ENCODE measurements at places on chromosomes 7 and 10.

DNA sequence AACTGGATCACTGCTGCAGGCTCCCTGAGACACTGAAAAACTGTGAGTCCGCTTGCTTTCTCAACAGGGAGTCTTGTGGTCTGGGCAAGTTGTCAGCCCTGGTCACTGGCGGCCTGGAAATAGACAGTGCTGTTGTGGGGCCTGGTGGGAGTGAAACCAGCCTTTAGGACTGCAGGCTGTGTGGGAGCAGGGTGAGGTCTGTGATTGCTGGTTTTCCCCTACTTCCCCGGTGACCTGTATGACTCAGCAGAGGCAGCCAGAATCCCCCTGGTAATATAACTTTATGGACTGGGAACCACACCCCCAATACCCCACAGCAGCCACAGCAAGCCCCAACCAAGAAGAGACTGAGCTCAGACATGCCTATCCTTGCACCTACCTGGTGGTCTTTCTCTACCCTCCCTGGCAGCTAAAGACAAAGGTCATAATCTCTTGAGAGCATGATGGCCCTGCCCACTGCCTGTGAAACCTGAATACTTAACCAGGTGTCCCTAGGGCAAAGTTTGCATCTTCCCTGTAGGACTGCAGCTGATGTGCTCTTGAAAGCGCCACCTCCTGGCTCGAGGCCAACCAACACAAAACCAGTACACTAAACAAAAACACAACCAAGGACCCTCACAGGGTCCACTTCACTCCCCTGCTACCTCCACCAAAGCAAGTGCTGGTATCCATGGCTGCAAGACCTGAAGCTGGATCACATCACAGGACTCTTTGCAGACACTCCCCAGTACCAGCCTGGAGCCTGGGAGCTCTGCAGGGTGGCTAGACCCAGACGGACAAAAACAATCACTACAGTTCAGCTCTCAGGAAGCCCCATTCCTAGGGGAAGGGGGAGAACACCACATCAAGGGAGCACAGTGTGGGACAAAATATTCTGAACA is 7.2 kb upstream of the ADAM22 start:
- no peak for DNase-seq

- DNase-seq: peak; percentile 49
These were observed 228.8 kb downstream of the EXOC4 start for GRCh38 chr7:133481676-133482075.

DNA sequence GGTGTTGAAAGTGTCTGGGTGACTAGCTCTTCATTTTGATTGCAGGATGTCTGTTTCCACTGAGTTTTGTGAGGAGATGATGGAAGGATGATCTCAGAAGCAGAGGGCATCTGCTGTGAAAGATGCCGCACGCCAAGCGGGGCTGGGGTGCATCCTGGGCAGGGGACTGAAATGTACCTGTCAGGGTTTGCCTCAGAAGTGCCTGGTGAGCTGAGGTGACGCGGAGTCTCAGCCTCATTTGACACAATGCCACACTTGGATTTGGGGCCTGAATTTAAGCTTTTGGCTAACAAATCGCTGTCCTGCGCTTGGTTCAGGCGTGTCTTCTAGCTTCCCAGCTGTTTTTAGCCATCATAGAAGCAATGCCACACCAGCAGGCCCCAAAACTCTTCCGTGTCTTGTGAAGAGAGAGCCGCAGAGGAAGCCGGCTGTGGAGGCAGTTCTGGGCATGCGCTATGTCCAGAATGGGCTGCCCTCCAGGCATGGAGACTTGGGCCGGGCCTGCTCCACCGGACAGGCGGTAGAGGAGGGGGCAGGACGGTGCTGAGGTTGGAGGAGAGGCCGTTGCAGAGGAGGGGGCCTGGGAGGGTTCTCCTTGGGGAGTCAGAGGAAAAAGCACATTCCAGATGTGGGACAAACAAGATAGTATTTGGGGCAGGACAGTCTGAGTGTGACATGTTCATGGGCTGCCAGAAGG is 31.2 kb downstream of the WDR86 start:
- no peak for DNase-seq

DNA sequence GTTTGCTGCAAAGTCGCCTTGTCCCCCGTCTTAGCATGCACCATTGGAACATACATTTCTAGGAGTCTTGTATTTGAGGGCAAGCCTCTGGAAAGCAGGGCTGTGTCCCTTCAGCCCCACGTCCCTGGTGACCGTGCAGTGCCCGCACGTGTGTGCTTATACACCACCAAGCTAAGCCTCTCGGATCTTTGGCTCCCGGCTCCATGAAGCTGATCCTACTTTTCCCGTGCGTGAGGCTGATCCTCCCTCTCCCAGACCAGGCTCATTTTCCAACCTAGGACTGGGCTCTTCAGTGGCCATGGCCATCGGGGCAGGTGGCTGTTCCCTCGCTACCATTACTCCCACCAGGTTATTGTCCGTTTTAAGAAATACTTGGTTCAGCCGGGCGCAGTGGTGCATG is 14.3 kb downstream of the MDH2 start:
- DNase-seq: no peak

DNA sequence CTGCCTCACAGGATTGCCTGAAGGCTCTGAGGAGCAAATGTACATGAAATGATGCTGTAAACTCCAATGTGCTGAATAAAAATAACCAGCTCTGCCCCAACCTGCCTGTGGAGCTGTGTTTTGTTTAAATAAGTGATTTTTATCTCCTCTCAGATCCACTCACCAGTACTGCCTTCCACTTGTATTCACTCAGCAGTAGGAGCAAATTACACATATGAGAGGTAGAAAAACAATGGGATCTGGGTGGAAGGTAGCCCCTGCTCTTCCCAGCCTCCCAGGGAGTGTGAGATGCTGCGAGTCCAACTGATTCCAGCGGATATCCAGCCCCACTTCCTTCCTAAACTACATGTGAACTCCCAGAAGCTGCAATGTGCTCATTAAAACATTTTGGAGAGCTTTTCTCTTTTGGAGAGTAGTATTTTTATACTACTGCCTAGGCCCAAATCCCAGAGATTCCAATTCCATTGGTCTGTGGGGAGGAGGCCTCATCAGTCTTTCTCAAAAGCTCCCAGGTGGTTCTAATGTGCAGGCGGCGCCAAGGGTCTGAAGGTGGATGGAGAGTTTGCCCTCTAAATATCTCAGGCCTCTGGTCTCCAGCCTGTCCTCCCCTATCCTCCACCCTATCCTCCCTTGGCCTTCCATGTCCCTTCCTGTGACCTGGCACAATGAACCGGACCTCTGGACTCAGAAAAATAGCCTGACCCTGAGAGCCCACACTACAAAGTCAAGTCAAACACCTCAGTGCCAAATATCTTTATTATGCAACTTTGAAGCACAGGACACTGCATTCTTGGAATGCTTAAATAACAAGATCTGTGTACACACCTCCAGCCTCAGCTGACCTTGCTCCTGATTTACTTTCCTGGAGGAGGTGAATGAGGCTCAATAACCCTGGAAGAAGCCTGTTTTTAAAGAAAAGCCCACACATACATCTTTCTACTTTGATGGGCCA is 46.2 kb downstream of the CPVL start:
- no peak for DNase-seq

DNA sequence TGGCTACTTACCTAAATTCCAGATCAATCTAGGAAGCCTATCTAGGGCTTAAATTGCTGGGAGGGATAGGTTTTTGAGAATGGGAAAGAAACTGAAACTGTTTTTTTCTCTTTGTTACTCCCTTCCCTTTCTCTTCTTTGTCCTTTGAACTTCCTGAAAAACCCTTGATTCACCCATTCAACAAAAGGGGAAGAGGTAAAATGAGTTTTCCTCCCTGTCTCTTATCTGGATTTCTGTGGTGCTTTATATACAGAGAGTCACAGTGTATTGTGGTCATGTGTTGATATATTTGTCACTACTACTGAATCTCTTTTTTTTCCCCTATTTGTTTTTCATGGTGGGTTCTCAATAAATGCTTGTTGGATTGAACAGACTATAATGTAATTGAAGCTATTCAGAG is 19.8 kb upstream of the NUP205 start:
- DNase-seq: no peak

DNA sequence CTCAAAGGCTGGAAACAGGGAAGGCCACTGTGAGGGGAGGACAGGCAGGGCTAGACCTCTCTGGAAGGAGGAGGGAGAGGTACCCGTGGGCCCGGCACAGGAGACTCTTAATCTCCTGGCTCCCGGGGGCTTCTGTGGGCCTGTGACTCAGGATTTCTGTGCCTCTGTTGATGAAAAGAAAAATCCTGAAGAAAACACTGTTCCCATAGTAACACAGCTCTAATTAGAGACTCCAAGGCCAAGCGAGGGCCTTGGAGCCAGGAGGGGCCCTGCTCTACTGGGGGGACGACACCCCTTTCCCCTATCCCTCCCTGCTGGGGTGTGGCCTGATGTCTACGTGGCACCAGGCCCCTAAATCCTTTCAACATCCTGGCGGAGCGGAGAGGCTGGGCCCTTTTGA is 174.1 kb upstream of the TNRC18 start:
- peak; percentile 79 for DNase-seq

DNA sequence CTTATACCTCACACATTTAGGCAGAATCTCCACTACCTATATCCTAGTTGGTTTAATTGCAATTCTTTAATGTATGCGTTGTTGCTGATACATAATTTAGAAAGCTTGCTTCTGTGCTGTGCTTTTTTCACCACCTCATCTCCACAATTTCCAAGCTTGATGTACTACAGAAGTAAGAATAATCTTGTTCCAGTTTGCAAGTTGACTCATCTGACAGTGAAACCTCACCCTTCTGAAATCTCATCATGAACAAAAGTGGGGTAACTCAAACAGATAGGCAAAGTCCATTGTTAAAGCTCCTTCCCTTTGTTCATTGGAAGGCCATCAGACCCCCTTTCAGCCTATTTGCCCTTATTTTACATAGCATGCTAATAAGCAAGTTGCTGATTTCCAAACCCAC is 13.6 kb downstream of the EIF4EBP2 start:
- peak; percentile 52 for DNase-seq

GRCh38 chr10:48811461-48811860 is 126.8 kb downstream of the WDFY4 start:
- no peak for DNase-seq

GRCh38 chr7:39421661-39422060 is 144.5 kb upstream of the YAE1 start:
- peak; percentile 13 for DNase-seq

- DNase-seq: peak; percentile 12
These were observed 63.0 kb downstream of the VAX1 start for GRCh38 chr10:117075064-117075463.

GRCh38 chr10:22623633-22624253 is 90.6 kb downstream of the PIP4K2A start:
- no peak for DNase-seq

GRCh38 chr10:66795866-66796265 is 130.0 kb upstream of the LRRTM3 start:
- no peak for DNase-seq

DNA sequence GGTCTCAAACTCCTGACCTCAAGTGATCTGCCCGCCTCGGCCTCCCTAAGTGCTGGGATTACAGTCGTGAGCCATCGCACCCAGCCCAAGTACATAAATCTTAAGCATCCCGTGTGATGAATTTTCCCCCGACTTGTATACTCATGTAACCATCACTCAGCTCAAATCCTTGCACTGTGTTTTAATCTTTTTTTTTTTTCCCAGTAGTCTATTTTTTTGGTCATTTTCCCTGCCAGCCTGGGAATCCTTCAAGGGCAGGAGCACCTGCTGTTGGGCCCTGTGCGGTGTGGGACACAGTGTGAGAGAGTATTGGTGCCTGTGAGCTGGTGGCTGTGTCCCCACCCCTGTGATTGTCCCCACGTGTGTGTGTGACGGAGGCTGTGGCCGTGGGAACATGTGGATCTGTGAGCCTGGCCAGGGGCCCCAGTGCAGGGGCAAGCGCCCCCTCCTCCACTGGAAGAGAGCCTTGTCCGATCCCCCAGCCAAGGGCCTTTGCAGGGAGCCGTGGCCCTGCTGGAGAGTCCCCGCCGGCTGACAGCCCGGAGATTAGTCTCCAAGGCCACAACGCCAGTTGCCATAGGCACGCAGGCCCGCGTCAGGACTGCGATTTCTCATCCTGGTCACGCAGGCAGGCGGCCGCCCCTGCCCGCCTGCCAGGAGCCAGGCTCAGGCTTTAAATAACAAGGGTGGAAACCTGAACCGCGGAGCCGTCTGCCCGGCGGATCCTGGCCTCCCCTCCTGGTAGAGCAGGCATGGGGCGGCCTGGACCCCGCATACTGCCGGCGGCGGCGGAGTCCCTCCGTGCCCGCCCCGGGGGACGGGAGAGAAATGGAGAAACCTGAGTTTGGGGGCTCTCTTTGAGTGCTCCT is 26.5 kb downstream of the GTF2IRD1 start:
- DNase-seq: peak; percentile 88

DNA sequence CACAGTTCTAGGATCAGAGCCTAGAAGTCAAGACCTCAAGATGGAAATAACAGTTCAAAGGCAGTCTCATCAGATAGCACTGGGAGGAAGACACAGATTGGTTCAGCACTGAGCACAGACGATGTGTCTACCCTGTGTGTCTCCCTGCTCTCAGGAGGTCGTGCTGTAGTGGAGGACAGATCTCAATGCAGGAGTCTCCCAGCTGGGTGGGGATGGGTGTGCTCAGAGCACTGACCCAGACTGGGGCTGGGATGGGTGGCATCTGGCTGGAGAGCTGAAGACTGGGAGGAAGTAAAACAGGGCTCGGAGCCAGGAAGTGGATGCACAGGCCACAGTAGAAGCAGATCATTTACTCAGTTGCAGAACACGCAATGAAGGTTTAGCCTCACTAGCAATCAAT is 69.5 kb upstream of the GDF10 start:
- DNase-seq: no peak

DNA sequence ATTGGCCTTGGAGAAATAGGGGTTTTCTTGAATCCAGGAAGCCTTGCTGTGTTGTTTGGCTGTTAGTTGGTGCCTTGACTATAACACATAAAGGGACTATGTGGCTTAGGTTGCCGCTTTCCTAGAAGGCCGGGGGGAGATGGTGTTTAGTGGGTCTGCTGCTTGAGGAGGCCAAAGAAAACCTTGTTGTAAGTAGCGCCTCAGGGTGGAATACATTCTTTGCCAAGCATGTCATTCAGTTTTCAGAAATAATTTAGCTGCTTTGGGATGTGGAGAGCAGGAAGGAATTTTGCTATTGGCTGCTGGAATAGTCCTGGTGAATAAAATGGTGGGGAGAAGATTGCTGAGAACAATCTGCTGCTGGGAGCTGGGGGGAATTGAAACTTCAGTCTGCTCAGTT is 132.9 kb upstream of the WNT16 start:
- DNase-seq: no peak

GRCh38 chr10:33193701-33194521 is 140.6 kb downstream of the NRP1 start:
- peak; percentile 78 for DNase-seq

DNA sequence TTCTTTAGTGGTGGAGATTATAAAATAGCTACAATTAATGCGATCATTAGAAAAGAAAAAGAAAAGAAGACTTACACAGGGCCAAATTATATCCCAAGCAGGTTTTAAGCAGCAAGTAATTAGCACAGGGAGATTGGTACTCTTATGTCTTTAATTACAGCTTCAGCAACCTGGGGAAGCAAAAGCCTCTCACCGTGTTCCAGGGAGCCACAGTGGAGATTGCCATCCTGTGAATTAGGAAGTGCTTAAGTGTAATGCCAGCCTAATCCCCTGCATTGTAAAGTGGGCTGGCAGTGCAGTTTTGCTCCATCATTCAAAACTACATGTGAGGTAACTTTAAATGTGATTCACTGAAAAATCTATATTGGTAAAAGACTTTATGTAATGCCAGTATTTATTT is 533.5 kb upstream of the COBL start:
- DNase-seq: no peak

GRCh38 chr10:63125459-63125858 is 7.7 kb upstream of the NRBF2 start:
- no peak for DNase-seq

All from LHCN-M2 (cell line).